BE2C (cell line): ENCODE measurements at places on chromosomes 2 and 18.

- no peak for DNase-seq
Measured at GRCh38 chr2:201839727-201840126, 33.4 kb downstream of the CDK15 start.

DNA sequence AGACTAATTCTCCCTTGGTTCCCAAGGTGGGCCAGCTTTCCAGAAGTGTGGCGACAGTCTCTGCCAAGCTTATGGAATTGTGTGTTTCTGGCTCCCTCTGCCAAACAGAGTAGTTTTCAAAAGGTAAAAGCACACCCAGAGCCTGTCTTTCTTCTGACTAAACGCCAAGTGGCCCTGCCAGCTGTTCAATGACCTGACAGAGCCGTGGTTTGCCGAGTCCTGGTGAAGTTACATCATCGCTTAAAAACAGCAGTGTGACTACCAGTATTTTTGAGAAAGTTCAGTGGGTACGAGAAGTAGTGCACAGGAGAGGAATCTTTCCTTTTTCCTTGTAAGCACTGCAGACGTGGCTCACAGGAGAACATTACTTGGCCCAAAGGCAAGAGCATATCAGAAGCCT lies 1.9 kb downstream of the PER2 start:
- no peak for DNase-seq

- DNase-seq = no peak
Measured at GRCh38 chr2:74937221-74937880, 21.1 kb upstream of the POLE4 start.

- no peak for DNase-seq
Measured at GRCh38 chr2:16943279-16943958, 277.8 kb upstream of the CYRIA start.

DNA sequence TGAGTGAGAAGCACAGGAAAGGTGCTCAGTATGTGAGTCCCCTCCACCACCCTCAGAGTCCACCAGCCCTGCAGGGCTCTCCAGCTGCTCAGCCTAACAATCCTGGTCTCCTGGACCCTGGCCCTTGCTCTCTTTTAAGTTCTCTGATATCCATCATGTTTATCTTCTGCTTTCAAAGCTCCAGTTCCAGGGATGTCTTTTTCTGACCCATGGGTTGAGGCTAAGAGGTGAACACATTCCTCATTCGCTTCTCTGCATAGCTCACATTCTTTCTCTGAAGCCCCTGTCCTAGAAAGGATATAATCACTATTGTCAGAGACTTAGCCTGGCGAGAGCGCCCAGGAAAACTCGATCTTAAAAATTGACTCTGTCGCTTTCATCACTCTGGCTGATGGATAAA lies 86.4 kb downstream of the ARL4C start:
- DNase-seq = no peak
